ENCODE measurements at places on chromosomes 3 and 15.
A peak's percentile ranks its signal among the peaks of the same experiment; 100 is the strongest.

GRCh38 chr15:68650901-68651709 lies 72.3 kb downstream of the CORO2B start:
- peak; percentile 64 for DNase-seq

DNA sequence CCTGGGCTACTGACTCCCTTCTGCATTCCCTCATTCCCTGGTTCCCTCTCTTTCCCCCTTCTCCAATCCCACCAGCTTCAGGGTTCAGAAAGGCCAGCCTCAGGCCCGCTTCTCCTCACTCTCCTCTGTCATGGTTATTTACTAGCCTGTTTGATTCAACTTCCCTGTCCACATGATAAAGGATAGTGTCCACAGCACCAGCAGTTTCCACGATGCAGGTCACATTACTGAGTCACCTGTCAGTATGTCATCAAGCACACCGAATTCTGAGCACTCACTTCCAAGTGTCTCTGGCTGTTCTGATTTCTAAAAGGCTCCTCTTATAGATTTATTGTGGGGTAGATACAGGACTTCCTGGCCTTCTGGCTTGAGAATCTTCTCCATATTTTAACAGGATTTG lies 96.6 kb upstream of the CTNNB1 start:
- DNase-seq, result no peak

DNA sequence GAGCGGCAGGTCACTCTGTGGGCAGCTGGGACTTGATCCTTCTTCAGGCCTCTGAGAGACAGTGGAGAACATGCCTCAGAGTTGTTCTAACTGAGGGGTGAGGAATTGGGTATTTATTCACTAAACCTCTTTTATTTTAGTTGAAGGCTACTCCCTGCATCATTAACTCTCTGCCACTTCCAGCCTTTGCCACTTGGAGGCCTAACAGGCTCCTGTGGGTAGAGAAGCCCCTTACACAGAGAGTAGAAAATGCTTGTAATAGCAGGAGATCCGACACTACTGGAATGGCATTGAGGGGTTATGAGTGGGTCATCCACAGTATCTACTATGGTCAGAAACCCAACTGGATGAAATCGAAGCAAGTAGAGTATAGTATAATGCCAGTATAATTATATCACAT lies 81.7 kb downstream of the RYR3 start:
- DNase-seq, result no peak

DNA sequence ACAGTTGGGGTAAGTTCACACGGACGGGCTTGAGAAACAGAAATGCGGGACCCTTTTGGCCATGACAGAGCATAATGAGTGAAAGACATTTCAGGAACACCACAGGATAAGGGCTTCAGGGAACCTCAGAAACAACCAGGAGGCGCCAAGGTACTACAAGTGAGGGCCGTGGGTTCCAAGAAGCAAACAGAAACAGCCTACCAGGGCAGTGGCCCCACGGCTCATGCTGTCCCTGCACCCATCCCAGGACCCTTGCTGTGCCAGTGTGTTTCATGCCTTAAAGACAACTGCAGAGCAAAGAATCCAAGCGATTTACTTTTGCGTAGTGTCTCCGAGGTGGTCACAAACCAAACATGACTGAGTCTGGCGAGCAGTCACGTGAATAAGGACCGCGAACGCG lies 54.0 kb downstream of the RUBCN start:
- DNase-seq, result no peak

GRCh38 chr3:42700366-42701288 lies 2.0 kb downstream of the HHATL start:
- DNase-seq, result peak; percentile 35

DNA sequence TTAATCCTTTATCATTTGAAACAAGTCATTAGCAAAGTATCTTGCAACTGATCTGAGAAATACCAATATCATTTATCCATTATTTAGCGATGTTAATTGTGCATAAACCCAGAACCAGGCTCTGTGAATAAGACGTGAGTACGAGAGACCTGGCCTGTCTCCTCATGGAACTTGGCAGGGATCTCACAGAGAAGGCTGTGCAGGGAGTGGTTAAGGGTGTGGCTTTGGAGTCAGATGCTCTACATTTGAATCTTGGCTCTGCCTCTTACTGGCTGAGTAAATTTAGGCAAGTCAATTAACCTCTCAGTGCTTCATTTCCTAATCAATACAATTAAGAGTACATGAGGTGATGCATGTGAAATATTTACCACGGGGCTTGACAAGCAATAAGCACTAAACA lies 39.9 kb upstream of the TBL1XR1 start:
- DNase-seq, result peak; percentile 2

DNA sequence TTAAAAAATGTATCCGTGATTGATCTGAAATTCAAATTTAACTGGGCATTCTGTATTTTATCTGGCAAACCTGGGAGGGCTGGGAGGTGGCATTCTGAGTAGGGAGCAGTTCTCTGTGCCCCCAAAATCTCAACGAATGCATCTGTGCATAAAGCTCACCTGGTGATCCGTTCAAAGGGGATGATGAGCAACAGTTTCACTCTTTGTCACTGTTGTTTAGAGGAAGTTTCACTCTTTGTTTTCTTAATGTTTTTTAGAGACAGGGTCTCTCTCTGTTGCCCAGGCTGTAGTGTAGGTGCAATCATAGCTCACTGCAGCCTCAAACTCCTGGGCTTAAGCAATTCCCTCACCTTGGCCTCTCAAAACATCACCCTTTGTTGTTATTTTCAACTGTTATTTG lies 186.7 kb downstream of the SSR3 start:
- no peak for DNase-seq

DNA sequence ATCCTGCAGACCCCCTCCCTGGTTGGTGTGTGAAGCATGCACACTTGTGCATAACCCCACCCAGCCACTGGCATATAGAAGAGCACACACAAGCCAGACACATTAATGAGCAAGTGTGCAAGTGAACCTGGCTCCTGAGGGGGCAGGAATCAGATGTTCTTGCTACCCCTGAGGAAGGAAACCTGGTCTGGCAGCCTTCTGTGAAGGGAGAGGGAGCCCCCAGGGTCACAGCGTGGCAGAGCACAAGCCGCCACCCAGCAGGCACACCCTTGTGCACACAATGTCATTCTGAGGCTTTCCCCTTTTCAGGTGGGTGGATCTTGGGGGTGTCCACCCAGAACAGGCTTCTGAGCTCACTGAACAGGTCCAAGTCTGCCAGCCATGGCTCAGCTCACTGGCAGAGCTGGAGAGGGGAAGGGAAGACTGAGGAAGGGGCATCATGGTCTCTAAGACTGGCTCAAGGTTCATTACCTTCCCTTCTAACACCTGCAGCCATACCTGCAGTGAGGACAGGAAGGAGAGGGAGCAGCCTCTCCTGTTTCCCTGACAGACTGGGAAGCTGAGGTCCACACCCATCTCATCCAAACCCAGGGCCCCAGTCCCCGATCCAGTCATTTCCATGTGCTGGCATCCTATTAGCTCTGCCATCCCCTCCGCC lies 31.6 kb upstream of the SEMA3F start:
- DNase-seq, result no peak

DNA sequence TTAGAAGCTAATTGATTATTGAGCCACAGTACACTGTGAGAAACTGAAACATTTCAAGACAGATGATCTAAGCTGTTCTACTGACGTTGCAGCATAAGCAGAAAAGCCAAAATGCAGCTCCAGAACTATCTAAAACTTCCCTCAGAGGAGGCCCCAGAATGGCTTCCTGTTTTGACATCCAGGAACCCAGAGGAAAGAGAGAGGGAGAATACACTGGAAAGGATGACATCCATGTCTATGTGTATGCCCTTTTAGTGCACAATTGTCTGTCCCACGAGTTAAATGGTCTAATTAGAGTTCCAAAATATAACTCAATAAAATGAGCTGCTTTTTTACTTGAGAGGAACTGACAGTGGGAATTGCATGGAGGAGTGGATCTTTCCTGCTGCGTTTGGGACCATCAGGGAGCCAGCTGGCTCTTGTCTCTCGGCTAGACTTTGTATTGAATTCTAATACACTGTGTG lies 688.1 kb downstream of the ZNF385D start:
- no peak for DNase-seq

GRCh38 chr3:118529554-118529953 lies 505.1 kb downstream of the IGSF11 start:
- DNase-seq, result no peak

DNA sequence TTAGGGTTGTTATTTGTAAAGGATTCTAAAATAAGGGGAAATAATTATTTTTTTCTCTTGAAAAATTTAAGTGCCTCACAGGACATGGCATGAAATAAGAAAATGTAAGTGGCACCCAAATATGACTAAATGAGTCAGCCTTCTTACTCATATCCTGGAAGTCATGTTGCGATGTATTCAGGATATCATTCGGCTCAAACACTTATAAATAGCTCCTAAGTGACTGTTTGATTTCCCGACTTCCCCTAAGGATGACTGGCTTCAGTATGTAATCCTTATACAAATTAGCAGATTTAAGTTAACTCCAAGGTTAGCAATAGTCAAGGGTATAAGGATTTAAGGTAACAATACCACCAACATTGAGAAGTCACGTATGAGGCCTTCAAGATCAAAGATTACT lies 57.3 kb upstream of the OSTN start:
- no peak for DNase-seq

DNA sequence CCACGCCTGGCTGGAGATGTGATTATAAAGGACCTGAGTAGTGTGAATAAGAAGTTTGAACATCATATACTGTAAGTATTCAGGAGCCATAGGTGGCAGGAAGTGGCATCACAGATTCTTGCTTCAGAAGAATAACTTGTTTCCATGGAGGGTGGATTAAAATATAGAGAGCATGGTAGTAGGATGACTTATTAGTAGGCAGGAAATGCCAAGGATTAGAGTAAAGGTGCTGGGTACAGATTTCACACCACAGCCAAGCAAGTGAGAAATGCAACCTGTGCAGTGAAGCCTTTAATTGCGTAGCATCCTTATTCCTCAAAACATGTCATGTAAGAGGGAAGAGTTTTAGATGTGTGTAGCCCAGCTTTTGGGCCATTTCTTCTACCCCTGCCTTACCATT lies 30.8 kb downstream of the IFT122 start:
- DNase-seq, result no peak

DNA sequence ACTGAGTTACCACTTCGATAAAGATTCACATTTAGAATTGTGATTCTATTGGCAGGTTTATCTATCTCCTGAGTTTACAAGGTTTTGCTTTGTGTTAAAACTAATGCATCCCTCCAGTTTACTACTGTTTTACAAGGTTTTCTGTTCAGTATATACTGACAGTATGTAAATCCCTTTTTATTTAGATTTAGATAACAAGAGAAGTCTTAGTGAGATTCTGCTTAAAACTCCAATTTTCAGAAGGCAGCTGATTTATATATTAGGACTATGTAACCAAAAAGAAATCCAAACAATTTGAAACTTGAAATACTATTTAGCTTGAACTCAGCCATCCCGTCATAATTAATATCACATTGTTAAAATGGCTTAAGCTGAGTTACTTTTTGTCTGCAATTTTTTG lies 619.2 kb downstream of the NAALADL2 start:
- DNase-seq, result no peak

DNA sequence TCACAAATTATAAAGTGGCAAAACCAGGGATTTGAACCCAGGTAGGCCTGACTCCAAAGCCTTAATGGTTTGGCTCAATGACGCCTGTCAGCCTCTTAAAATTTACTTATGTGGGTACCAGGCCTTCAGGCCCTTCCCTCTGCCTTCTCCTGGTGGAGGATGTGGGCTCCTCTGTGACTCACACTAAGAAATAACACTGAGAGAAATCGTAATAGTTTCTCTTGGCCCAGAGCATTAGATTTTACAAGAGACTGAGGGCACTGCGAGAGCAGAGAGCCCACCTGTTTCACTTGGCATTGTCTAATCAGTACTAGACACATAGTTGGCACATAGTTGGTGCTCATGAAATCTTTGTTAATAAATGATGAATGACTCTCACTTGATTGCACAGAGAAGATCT lies 505.2 kb downstream of the SHQ1 start:
- DNase-seq, result no peak

DNA sequence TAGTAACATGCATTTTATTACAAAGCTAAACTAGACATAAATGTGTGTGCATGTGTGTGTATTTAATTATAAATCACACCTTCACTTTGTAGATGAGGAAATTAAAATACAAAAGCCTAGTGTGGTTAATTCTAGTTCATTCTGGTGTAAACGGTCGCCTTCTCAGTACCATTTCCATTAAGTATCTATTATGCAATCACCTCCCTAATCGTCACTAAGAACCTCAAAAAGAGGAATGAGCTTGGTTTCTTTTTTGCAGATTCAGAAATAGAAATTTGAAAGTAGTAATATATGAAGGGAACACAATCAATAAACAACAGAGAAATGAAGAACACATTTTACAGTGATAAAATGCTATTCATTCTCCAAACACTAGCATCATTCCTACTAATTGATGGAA lies 233.2 kb downstream of the ZBBX start:
- no peak for DNase-seq

DNA sequence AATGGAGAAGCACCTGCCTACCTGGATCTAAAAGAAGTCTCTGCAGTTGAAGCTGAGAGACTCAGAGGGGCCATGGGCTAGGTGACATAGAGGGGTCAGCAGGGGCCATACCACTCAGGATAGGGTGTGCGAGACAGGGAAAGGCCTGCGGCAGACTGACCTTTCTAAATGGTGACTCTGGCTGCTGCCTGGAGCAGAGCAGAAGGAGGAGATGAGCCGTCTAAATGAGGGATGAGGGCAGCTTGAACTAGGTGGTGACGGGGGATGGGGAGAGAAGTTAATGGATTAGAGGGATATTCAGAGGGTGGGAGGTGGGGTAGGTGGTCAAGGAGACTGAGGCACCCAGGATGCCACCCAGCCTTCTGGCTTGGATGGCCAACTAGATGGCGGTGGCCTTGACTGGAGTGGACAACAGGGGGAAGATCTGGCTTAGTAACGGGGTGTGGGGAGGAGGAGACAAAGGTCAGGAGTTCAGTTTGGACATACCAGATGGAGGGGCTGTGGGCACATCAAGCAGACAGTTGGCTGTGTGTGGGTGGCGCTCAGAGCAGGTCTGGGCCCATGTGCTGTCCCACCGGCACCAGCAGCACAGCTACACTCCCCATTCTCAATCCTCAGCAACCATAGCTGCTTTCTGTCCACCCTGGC lies 3.2 kb upstream of the ITIH1 start:
- DNase-seq, result no peak

DNA sequence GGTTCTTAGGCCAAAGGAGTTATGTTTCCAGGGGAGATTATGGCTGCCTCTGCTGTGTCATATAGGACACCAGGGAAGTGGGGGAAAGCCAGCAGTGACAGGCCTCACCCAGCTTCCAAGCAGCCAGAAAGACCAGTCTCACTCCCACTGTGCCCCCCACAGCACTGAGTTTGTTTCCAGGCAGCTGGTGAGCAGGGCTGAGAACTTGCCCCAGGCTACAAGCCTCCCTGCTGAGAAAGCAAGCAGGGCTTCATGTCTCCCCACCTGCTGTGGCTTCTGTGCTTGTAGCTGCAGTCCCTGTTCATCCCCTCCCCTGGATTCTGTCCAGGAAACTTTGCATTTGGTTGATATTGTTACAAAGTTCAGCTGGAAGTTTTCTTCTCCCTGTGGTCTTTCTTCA lies 376.3 kb downstream of the PDCD6IP start:
- DNase-seq, result no peak

GRCh38 chr15:53378096-53378800 lies 381.2 kb downstream of the WDR72 start:
- DNase-seq, result no peak
